ENCODE measurements at places on chromosomes 6 and 20.

DNA sequence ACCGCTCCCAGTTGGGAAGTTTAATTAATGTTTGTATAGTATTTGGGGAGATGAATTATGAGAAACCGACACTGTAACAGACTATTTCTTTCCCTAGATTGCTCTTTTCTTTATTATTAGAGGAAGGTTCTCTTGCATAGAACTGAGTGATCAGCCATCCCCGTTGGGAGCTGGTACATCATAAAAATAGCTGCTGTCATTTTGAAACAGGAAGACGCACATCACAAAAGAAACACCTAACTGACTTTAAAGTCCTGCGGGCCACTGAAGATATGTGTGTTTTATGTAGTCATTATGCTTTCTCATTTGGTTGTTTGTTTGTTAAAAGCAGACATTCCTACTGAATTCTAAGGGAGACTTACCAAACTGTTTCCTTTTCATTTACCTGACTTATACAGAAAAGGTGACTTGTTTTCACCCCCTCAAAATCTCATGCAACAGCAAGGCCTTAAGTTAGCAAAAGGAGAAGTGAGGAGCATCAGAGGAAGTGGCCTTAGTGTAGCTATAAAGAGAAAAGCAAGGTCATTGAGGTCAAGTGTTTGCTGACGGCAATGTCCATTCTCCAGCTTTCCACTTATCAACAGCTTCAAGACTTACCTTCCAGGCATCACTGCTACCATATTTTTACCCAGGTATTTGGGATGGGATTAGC lies 91.0 kb downstream of the PKHD1 start:
- DNase-seq, result no peak

DNA sequence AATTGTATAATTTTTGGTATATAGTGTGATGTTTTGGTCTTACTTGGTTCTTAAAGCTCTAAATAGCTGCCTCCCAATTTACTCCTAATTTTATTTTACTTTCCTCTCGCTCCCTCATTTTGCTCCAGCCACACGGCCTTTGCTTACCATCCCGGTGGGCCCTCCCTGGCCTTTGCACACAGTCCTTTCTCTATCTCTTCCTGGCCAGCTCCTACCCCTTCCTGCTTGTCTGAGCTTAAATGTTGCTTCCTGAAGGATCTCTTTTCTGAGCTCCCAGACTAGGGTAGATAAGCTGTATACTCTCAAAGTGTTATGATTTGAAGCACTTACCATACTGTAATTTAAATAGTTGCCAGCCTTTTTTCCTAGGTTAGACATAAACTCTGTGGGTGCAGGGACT lies 121.7 kb downstream of the UTRN start:
- no peak for DNase-seq

- DNase-seq, result no peak
These were observed 960 bp downstream of the TNFRSF6B start for GRCh38 chr20:63697357-63697867.

DNA sequence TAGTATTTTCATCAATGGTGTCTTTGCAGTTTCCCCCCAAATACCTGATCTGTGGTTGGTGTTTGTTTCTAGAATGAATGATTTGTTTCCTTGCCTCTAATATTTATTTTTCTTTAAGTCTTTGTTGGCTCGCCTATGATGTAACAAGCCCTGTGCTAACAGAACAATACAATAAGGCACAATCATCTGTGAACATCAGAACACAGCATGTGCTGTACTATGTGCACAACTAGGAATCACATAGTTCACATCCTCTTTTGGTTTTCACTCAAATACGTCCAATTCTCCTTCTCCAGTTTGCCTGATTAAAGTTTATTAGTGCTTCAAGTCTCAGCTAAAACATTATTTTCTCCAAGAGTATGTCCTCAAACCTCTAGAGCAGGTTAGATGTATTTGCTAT lies 613.1 kb downstream of the EPHA7 start:
- no peak for DNase-seq

GRCh38 chr6:128487055-128487454 lies 33.3 kb downstream of the PTPRK start:
- DNase-seq, result no peak

DNA sequence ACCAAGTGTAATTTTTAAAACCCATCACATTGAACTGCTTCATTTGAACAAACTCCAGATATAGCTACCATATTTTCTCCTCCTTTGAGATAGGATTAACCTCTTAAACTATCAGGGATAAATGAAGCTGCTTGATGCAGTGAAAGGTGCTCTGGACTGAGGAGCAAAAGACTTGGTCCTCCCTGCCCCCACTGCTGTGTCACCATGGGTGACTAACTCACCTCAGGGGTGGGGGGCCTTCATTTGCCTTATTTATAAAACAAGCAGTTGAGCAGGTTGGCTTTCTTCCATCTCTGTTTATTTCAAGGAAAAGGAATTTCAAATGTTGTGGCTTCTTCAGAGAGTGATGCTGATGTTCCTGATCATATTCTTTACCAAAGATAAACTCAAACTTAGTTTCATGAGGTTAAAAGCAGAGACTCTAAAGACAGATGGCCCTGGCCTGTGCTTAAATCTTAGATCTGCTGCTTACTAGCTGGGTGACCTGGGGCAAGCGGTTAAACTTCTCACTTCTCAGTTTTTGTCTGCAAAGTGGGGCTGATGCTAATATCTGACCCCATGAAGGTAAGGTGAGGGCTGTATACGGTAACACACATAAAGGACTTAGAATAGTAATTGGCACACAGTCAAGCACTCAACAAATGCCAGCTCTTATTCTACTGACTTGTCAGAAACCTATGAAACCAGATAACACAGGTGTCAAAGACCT lies 50.5 kb downstream of the FHL5 start:
- no peak for DNase-seq

DNA sequence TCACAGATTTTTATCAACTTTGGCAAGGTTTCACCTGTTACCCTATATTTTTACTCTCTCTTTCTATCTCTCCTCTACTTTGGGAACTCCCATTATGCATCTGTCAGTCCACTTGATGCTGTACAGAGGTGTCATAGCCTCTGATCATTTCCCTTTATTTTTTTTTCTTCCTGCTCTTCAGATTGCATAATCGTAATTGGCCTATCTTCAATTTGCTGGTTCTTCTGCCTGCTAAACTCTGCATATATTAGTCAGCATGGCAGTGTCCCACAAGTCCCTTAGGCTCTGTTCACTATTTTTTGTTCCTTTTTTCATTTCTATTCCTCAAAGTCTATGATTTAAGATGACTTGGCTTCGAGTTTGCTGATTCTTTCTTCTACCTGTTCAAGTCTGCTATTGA lies 44.7 kb upstream of the MICB start:
- DNase-seq, result no peak

DNA sequence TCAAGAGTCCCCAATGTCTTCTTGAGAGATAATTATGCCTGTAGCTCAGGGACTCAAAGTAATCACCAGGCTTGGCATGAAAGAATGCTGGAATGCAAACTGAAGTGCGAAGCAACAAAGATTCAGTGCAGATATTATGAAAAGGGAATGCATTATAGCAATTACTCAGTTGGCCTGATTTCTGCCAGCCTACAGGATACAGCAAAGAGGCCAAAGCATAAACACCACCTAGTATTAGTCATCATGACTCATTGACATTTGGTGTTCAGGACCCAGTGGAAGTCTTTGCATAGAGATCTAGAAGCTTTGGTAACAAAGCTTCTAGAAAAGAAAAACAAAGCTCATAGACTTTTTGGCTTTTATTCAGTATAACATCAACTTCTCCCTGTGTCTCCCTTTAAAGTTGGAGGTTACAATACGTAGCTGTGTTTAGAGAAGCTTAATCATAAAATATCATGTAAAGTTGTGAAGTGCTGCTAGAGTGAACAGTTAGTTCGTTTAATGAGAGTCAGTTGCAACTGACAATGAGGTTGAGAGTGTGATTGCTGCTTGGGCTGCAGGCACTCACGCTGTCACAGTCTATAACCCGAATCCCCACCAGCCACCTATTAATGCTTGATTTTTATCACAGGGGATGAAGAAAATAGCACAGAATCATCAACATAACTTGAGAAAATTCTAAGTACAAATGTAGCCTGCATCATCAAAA lies 932.7 kb downstream of the TFAP2A start:
- DNase-seq, result no peak

DNA sequence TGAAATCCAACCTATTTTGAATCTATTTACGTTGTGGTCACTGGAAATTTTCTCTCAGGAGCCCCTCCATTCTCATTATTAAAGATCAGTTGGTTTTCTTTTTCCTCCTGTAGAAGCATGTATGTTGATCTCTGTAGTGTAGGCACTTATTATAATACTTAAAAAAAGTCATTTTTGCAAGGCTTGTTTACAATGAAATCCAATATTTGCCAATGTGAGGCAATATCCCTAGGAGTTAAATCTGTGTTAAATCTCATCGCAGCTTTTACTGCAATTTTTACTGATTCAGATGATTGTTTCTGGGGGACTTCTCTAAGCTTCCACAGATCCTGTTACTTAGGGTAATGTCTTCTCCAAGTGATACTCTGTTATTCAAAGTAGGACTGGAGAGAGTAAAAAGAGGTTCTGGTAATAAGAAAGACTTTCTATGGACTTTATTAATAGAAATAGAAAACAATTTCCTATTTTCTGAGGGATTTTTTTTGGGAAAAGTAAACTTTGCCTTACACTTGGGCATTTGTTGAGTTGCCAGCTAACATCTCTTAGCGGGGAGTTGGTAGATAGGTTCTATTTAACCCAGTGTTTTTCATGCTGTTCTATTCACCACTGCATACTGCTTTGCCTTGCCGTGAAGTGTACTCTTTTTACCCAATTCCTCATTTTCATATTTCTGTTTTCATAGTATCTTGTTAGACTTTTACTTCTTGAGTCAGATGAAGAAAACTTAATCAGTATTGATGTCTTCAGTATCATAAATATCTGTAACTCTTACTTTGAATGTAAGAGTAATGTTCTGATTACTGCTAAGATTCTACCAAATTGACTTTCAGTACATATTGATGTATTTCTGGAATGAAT lies 48.6 kb downstream of the CDKAL1 start:
- no peak for DNase-seq
